Activated effector memory CD4-positive, alpha-beta T cell treated with Interleukin-2 at 50 U/mL for 16 hours (primary cell): ENCODE measurements at places on chromosomes 2 and 18.

- DNase-seq = no peak
Observed at GRCh38 chr2:55157474-55157884, 74.6 kb downstream of the CLHC1 start.

GRCh38 chr2:207525296-207525695 lies 4.5 kb upstream of the CREB1 start:
- no peak for DNase-seq

DNA sequence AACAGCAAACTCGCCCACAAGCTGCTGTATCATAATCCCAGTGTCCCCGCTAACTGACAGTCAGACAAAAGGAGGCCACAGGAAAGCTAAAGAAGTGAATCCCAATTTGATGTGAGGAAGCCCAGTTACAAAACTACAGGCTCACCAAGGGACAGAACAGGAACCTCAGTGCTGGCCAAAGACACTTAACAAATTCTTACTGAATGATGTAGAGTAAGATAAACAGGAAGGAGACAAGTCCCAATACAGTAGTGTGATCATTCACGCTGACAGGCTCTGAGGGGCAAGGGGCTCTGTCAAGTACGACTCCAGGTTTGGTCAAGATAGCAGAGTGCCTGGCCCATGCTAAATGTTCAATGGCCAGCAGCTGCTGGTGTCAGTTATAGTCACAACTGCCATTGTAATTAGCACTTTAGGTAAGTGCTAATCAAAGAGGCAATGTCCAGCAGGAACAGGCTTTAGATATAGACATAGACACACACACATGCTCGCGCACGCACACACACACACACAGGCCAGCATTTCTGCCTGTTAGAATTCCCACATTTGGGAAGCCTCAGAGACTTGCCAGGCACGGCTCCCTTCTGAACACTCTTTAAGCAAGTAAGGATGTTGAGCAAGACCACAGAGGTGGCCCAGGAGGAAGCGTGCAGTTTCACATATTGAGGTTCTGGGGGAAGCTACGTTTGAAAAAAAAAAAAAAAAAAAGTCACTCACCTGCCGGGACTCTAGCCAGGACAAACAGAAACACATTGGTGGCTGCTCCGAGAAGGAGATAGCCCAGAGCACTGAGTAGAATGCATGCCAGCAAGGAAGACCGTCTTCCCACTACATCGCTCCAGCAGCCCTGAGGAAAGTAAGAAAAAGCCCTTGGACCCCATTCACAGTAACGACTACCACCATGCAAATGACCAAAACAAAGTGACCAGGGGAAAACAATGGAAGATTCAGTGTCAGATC lies 35.4 kb upstream of the TMEM182 start:
- no peak for DNase-seq

DNA sequence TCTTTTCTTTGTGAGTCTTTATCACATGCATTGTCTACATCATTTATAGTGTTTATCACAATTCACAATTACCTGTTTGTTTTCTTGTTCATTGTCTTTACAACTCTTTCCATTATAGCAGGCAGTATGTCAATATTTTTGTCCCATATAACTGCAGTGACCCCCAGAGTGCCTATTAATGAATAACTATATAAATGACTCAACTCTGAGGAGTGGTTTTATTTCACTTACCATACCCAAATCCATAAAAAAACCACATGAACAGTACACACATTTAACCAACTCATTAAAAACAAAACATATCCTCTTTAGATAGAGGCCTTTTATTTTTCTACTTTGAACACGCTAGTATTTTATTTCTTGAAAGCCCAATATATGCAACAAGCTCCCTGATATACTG lies 1419.1 kb upstream of the NXPH2 start:
- DNase-seq = no peak

DNA sequence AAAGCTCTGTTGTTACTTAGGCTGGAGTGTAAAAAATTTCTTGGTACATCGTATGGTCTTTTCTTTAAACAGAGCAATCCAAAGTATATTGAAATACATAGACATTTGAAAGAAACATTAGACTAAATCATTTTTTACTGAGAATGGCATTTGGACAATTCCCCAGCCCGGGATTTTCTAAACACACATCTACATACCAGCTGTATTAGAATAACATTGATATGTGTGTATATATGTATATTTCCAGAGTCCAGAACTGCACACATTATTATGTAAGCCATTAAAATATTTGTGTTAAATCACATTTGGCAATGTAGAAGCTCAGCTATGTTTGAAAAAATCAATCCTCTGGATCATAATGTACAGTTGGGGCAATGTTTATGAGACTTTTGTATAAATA lies 1853.6 kb upstream of the LRRTM1 start:
- no peak for DNase-seq

DNA sequence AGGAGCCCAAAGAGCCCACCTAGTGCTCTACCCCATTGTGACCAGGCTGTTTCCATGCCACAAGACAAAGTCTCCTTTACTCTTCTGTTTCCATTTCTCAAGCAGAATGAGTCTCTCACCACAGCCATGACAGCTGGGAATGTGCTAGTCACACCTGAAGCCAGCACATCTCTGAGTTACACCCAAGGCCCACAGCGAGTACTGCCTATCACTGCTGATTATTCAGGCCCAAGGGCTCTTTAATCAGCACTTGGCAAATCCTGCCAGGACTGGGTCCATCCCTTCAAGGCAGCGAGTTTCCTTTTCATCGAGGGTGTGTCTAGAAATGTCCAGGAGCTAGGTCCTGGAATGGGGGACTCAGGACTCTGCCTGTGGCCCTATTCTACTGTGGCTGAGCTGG lies 14.6 kb upstream of the PPP1R1C start:
- DNase-seq = no peak

DNA sequence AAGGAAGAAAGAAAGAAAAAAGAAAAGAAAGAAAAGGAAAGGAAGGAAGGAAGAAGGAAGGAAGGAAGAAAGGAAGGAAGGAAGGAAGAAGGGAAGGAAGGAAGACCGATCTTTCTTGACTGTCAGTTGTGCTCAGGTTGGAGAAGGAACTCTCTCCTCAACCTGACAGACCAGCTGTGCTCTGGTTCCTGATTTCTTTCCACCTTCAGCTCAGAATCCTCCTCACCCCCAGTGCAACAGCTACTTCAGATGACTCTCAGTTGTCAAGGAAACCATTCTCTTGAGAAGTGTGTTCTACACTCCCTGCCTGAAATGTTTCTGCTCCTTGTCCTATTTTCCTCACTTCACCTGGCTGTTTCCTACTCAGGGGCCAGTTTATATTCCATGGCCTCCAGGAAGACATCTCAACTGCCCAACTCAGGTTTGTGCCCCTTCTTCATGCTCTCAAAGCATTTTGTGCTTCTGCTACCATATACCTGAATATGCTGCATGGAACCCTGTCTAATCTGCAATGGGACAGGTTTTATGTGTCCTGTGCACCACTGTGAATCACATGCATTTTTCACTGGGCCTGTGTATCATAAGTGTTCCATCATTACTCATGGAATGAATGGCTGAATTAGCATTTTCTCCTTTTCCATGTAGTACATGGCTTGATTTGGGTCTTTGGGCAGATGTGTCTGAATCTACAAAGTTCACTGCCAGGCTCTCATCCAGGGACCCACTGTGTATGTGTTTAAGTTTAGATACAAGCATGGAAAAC lies 32.8 kb upstream of the DOCK10 start:
- no peak for DNase-seq

DNA sequence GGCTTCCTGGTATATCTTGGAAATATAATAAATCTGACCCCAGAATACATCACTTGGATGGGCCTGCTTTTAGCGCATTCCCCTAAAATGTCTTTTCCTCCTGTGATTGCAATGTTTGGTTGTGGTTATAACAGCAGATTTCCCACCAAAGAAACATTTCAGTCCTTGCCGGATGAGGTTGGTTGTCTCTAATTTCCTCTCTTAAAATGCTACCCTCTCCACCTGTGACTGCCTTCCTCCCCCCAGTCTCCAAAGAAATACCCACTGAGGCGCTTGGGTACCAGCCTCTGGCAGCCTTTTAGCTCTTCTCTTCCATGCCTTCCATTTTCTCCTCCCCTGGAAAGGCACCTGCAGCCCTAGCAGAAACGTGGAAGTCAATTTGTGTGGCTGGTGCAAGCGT lies 102.1 kb upstream of the SIX3 start:
- DNase-seq = no peak

- no peak for DNase-seq
Observed at GRCh38 chr2:117956036-117956796, 57.7 kb downstream of the CCDC93 start.

DNA sequence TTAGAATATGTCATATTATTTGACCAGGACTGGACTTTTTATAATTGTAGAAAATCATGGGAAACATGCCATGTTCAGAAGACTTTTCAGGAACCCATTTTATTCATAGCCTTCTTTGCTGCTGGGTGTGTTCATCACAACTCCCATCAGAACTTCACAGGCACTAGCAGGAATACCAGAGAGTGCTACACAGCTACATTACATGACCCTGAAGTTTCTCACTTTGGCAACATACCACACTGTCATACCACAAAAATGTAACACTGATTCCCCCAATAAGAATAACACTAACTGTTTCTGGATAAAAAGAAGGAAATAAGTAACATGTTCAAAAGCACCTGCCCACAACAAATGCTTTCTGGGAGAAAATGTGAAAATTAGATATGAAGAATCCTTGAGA lies 405.4 kb downstream of the CDH2 start:
- DNase-seq = no peak

- no peak for DNase-seq
Observed at GRCh38 chr18:23207191-23207955, 72.1 kb downstream of the CABLES1 start.
